ENCODE measurements at places on chromosomes 16 and 17.

DNA sequence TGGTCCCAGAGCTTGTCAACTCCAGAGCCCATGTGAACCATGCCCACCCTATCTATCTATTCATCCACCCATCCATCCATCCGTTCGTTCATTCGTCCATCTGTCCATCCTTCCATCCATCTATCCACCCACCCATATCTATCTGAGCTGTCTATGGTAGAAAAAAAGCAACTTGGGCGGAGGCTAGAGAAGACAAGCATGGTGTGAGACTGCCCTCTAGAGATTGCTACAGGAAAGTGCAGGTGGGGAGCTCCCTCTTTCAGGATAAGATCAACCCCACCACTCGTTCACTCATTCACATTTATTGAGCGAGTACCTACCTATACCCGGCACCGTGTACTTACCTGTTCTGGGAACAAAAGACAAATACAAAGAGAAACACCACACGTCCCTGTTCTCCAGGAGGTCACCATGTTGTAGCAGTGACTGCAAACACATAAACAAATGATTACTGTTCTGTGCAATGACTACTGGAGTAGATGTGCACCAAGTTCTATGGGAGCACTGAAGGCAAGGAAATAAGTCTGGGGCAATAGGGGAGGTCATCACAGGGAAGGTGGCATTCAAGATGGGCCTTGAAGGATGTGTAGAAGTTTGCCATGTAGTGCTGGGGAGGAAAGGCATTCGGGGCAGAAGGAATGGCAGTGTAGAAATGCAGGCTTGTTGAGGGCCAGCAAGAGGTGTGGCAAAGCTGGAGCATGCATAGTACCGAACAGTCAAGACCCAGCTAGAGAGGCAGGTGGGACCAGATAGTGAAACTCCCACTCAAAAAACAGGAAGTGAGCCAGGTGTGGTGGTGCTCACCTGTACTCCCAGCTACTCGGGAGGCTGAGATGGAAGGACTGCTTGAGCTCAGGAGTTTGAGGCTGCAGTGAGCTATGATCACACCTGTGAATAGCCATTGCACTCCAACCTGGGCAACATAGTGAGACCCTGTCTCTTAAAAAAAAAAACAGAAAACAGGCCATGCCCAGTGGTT is 13.4 kb upstream of the ATP5MC1 start:
- DNase-seq: peak; percentile 86

- DNase-seq: no peak
These were observed 50.0 kb downstream of the MRTFB start for GRCh38 chr16:14121142-14121541.

GRCh38 chr17:5434984-5435383 is 4.0 kb downstream of the C1QBP start:
- no peak for DNase-seq

- no peak for DNase-seq
These were observed 609.4 kb upstream of the CDH5 start for GRCh38 chr16:65757064-65757463.

- no peak for DNase-seq
These were observed 37.0 kb downstream of the NDEL1 start for GRCh38 chr17:8472663-8473062.

DNA sequence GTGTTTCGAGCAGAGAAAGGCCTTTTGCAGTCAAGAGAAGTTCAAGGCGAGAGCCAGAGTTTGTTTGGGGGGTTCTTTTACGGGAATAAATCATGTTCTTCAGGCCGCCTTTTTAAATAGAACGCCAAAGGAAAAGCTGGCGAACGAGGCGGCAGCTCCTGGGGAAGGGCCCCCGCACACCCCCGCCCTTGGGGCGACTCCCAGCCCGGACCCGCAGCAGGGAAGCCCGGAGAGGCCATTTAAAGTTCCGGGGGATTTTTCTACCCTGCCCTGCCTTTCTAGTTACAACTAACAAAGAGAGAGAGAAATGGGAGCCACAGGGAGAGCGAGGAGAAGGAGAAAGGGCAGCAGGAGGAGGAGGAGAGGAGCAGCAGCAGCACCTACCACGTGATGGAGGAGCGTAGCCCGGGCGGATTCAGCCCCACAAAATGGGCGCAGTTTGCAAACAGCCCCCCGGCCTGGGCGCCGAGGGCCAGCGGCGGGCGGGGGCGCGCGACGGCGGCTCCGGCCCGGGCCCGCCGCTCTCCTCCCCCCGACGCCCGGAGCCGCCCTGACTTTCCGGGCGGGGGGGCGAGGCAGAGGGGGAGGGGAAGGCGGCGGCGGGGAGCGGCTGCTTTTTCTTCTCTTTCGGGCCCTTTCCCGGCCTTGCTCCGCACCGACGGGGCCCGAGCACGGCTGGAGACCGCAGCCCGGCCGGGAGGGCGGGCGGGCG is 634 bp downstream of the KANSL1 start:
- DNase-seq: peak; percentile 91

GRCh38 chr16:26071101-26071866 is 379.5 kb downstream of the HS3ST4 start:
- no peak for DNase-seq

GRCh38 chr17:14297161-14297851 is 3.6 kb upstream of the HS3ST3B1 start:
- no peak for DNase-seq

GRCh38 chr16:76318565-76318964 is 41.4 kb downstream of the CNTNAP4 start:
- DNase-seq: no peak

DNA sequence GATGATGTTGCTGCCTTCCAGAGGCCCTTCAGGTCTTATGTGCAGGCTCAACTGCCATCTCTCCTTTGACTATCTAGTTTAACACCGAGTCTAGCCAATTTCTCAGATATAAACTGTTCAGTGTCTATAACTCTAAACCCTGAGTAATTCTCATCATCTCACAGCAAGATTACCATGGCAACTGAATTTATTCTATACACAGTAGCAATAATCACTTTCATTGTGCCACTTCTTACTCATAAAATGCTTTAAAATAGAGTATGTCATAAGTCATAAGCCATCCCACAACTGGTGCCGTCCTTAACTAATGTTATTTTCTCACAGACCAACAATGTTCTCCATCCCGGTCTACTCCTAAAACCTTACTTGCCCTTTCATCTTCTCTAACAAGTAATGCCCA is 45.0 kb downstream of the SYNRG start:
- DNase-seq: no peak

DNA sequence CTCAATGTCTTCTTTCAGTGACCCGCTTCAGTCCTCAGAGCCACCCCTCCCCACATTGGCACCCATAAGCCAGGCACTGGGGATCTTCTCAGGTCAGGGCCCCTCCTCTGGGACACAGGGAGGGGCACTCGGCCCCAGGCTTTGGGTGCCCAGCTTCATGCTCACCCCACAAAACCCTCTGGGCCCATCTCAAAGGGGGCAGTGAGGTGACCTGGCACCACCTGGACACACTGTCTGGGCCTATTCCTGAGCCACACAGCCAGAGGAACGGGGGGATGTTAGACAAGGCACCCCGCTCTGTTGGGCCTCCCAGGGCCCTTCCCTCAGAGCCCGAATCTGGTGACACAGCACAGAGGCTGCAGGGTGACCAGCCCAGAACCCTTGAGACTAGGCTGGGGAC is 36.1 kb downstream of the TNFRSF13B start:
- no peak for DNase-seq

GRCh38 chr16:12124742-12125141 is 148.2 kb downstream of the SNX29 start:
- DNase-seq: no peak

DNA sequence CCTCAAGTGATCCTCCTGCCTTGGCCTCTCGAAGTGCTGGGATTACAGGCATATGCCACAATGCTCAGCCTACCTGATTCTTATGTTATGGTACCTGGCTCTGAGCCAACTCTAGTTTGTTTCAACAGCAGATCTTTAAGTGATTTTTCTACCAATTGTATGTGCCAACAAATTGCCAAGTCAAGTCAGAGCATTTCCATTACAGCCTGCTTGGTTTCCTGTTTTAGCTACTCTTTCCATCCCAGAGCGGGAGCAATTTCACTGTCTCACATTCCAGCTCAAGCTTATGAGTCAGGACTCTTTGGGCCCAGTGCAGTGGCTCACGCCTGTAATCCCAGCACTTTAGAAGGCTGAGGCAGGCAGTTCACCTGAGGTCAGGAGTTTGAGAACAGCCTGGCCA is 30.8 kb upstream of the RBBP6 start:
- no peak for DNase-seq

DNA sequence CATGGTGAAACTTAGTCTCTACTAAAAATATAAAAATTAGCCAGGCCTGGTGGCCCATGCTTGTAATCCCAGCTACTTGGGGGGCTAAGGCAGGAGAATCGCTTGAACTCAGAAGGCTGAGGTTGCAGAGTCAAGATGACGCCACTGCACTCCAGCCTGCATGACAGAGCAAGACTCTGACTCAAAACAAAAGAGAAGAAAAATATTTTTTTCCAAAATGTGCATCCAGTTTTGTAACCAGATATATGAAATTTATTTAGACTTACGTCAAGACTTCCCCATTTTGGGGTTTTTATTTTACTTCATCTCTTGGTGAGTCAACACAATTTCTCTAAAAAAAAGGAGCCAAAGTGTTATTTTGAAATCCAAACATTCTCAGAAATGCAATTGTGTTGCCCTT is 5.5 kb upstream of the TM4SF5 start:
- DNase-seq: no peak

DNA sequence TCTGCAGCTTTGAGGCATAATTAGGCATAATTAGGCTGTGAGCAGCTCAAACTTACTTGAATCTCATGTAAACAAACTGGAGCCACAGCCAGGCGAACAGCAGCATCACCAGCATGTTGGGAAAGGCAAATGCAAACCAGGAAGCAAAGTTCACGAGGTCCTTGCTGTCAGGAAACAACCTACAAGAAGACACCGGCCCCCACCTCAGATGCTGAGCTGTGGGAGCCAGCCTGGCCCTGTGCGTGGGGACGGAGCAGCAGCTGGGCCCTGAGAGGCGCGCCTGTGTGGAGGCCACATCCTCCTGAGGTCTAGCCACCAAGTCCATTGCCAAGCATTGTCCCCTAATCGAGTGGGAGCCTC is 12.2 kb downstream of the SLC13A5 start:
- DNase-seq: no peak

DNA sequence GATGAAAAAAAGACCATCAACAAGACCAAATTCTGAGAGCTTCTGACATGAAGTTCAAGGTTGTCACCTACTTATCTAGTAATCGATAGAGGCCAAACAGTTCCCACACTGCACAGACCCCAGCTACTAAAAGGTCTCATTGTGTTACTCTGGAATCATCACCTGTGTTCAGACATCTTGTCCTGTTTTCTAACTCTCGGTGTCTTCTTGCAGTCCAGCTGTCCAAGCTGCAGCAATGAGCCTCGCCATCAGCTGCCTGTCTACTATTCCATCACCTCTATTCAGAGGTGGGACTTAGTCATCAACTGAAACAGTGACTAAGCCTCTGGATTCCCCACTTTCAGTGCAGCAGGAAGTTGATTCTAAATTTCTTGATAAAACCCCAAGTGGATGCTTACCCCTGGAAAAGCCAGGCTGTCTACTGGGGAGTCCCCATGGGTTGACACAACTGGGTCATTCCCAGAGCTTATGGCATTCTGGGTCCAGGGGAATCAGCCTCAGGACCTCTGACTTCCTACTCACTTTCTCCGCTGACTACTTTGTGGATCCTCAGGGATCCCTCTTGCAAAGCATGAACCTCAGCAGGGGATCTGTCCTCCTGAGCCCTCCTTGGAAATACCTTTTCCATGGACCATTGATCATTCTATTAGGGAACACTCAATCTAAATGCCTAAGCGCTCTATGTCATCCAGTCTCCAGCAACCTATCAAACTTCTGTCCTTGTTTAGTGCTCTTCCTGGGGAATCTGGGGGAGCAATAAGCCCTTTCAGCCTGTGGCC is 46.5 kb downstream of the HNF1B start:
- no peak for DNase-seq

DNA sequence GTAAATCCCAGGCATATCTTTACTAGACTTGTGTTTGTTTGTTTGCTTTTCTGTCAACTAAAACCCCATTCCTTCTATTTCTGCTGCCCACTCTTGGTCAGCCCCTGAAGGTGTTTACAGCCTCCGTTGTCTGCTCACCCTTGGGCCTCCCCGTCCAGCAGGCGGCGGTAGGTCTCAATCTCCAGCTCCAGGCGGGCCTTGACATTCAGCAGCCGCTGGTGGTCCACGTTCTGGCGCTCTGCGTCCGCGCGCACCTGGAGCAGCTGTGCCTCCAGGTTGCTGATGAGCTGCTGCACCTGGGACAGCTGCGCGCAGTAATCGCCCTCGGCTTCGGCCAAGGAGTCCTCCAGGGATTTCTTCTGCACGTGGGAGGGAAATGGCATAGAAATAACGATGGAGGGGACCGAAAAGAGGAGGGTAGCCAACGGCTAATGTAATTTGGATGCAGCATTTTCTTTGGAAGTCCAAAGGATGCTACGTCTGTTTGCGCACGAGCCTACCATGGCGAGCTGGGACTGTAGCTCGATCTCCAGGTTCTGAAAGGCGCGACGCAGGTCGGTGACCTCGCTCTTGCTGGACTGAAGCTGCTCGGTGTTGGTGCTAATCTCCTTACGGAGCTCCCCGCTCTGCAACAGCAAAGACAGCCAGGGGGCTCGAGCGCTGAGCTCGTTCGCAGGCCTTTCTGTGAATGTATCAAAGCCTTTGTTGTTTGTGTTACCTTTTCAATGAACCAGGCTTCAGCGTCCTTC is 3.9 kb downstream of the KRT12 start:
- peak; percentile 40 for DNase-seq

GRCh38 chr16:86892509-86892908 is 314.2 kb downstream of the FOXL1 start:
- no peak for DNase-seq

DNA sequence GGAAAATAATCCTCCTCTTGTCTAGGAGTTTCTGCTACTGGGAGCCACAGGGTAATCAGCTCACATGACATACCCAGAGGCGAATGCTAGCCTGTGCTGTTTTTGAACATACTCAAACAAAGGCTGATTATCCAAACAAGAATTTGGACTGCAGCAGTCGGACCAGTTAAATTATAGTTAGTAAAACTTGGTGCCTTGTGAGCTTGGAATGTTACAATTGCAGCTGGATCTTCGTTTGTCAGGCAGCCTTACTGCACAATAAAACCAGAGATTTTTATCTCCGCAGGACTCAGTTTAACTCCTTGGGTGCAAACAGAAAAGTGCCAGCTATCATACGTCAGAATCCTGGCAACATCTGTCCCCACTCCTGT is 163.8 kb upstream of the TBX2 start:
- DNase-seq: no peak

- no peak for DNase-seq
These were observed 19.7 kb downstream of the DPEP1 start for GRCh38 chr16:89633064-89633631.

- DNase-seq: no peak
These were observed 111.3 kb downstream of the CHD9 start for GRCh38 chr16:53166099-53166498.

Measured in erythroblast (primary cell).